Non-pigmented ciliary epithelial cell (primary cell): ENCODE measurements at places on chromosomes 12 and 14.

GRCh38 chr12:91057368-91058165 lies at the start of gene KERA:
Gene KERA, minus strand, starts transcription at chr12:91058024. Its CDS starts 1,743 bp downstream, at chr12:91056281.
- no peak for DNase-seq

GRCh38 chr12:40313928-40314327 lies 89.1 kb downstream of the LRRK2 start:
- no peak for DNase-seq

DNA sequence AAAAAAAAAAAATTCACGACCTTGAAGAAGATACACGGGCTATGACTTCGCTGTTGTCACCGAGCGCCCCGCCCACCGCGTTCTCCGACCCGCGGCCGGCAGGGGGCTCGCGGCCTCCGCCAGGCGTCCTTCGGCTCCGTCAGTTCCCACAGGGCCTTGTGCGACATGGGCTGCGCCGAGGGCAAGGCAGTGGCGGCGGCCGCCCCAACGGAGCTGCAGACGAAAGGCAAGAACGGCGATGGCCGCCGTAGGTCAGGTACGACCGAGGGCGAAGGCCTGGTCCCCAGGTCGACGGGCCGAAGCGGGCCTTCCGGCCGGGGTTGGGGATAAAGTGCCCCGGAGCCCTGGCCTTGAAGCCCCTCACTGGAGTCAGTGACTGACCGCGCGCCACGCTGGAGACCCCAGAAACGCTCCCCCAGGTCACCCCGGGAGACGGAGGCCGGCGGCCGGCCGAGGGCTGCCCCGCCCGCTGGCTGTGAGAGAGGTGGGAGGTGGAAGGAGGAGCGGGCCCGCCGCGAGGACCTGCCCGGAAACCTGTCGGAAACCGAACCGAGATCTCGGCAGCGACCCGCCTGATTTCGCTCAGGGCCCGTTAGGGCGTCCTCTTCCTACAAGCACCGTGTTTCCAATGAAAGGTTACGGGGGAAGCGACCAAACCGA lies at the start of gene TXNRD1:
TXNRD1 (plus strand) TSS at position 142 of the 660 bp plus-strand sequence; CDS start at position 166, 24 bp downstream.
- no peak for DNase-seq

DNA sequence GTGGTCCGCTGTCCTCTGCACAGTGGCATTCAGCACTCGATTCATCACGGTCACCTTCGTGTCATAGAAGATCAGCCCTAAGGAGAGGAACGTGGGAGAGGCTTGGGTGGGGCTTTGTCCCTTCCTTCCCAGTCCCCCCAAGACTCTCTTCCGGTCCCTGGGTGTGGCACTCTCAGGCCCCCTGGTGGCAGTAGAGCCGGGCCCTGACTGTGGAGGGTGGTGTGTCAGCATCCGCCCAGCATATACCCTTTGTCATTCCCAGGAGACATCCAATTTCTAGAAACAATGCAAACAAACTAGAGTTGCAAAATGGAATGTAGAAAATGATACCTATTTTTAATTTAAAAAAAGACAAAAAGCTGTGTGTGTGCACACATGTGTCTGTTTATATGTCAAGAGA lies 45.0 kb downstream of the TRAFD1 start:
- no peak for DNase-seq

DNA sequence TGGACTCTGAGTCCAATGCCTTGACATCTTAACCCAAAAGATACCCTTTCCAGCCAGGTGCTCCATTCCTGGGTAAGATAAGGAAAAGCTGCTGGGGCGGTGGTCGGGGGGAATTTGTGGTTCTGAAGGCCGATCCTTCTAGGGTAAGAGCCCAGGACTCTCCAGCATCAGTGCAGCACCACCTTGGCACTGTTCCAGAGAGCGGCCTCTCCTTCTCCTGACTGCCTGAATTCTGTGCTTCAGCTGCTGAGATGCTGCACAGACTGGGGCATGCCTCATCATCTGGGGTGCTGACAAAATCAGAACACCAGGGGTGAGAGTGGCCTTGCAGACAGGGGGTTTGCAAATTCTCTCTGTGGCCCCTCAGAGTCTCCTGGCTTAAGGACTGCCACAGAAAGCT lies 87.5 kb downstream of the SPTB start:
- no peak for DNase-seq

DNA sequence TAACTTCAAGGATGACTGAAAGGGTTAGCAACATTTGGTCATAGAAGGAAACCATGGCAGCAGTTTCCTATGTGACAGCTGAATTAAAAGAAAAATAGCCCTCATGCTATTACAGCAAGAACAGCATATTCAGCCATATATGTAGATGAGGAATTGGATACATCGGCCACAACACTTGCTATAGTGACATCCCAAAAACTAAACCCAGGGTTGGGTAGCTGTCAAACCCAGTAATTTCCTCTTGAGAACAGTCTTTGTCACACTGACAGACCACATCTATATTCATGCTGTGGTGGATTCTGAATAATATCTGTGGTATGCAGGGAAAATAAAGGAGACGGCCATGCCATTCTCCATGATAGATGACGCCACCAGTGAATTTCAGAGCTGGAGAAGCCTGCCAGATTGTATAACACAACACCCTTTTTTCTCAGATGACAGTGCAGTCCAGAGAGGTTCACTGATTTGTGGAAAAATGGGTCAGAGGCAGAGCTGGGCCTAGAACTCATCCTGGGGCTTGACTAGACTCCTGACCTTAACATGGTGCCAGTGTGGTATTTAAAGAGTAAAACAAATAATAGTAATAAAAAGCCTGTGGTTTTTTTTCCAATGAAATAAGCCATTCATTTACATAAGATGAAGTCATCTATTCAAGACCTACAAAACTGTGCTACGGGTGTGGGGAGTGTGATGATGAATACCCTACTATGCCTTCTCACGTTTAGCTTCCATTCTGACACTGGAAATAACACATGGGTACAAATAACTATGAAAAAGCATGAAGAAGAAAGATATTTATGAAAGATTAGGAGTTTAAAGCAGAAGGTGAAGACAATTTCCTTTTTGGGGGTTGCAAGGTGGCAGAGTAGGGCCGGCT lies 32.3 kb downstream of the EFCAB11 start:
- peak; percentile 85 for DNase-seq

DNA sequence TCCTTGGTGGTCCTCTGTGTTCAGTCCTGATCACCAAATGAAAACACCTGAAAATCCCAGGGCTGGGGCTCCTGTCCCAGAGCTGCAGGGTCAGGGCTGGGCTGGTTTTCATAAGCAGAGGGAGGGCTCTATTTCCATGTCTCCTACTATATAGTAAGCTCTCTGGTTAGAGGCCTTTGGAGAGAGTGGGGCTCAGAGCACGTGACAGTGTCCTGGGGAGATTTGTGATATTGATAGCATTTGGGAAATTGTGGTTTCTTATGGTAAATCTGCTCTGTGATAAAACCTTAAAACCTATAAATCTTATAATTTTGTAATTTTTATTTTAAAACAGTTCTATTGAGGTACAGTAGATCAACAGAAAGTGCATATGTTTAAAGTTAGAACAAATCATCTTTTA lies 1202.2 kb downstream of the TMEM121 start:
- DNase-seq, result no peak

GRCh38 chr12:113142173-113142885 lies 6.8 kb upstream of the RASAL1 start:
- no peak for DNase-seq

GRCh38 chr12:103688376-103689063 lies 101.4 kb downstream of the STAB2 start:
- no peak for DNase-seq

- no peak for DNase-seq
These were observed 228.0 kb upstream of the ATP2B1 start for GRCh38 chr12:89936631-89937030.

DNA sequence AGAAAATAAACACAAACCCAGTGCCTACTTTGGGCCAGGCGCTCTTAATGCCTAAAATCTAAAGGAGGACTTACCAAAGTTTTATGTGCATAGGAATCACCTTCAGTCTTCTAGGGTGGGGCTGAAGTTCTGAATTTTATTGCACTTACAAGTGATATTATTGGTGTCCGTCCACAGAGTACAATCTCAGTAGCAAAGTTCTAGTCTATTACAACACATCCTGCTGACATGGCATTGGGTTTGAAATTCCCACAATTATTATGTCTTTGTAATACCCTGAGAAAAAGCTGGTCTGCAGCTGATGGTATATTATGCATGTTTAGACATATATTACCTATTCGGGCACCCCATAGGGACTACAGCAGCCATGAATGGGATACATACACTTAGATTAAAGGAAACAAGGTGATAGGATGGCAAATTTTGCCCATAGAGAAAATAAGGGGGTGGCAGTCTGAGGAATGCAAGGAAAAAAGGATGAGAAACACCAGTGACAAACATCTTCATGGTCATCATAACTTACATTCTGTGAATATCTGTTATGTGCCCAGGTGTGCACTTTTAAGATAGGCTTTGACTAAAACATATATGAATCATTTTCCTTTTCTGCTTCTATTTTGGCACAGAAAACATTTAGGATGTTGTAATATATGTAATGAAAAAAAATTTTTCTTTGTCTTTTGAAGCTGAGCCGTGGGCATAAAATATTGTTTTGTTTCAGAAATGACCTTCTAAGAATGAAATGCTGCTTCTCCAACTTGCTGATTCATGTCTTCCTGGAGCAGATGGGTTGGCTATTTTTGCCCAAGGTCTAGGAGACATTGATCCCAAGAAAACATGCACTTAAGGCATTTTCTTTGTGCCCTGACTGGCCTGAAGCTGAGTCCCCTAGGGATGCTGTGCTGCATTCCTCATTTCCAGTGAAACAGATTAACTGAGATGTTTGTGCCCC lies 27.2 kb upstream of the ALG10 start:
- DNase-seq, result no peak

- no peak for DNase-seq
These were observed 66.4 kb downstream of the ATXN2 start for GRCh38 chr12:111532751-111533150.

DNA sequence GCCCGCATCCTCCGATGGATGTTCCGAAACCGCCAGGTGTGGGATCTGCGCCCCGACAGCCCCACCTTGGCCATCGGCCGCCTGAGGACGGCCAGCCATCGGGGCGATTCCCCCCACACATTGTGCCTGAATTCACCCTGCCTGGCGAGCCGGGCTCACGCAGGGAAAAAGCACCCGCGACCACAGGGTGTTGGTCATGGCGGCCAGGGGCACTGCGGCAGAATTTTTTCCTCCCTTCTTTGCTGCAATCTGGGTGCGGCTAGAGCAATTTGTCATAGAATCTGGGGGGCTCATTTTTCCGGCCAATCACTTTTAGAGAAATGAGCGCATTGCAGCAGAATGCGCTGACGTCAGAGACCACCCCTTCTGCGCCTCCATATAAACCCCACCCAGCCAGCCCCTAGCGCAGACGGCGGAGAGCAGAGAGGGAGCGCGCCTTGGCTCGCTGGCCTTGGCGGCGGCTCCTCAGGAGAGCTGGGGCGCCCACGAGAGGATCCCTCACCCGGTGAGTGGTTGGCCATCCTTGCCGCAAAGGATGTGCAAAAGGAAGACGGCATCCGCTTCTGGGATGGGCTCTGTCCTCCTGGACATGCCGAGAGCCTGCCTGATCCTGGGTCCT lies at the start of gene MEG3:
MEG3 (plus strand) TSS at position 406 of the 619 bp plus-strand sequence.
- DNase-seq, result no peak

- DNase-seq, result no peak
These were observed 253.0 kb downstream of the SNAPC1 start for GRCh38 chr14:62015243-62015642.

- no peak for DNase-seq
These were observed 74.9 kb downstream of the RBM19 start for GRCh38 chr12:113891167-113891692.

DNA sequence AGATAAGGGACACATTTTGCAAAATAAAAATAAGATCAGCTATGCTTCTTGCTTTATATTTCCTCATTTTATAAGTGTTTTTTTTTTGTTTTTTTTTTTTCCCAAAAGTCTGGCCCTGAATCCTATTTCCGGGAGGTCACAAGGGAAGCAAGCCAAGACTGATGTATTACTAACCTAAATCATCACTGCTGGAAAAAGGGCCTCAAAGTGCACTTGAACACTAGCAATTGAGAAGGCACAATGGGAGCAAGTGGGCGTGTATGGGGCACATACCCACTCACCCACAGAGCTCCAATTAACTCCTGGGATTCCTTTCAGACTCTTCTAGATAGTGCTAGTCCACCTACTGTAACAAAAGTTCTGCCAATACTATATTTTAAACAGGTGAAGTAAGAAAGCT lies 58.8 kb downstream of the STON2 start:
- DNase-seq, result no peak

GRCh38 chr12:122022393-122023338 lies 982 bp downstream of the BCL7A start:
- DNase-seq, result no peak

DNA sequence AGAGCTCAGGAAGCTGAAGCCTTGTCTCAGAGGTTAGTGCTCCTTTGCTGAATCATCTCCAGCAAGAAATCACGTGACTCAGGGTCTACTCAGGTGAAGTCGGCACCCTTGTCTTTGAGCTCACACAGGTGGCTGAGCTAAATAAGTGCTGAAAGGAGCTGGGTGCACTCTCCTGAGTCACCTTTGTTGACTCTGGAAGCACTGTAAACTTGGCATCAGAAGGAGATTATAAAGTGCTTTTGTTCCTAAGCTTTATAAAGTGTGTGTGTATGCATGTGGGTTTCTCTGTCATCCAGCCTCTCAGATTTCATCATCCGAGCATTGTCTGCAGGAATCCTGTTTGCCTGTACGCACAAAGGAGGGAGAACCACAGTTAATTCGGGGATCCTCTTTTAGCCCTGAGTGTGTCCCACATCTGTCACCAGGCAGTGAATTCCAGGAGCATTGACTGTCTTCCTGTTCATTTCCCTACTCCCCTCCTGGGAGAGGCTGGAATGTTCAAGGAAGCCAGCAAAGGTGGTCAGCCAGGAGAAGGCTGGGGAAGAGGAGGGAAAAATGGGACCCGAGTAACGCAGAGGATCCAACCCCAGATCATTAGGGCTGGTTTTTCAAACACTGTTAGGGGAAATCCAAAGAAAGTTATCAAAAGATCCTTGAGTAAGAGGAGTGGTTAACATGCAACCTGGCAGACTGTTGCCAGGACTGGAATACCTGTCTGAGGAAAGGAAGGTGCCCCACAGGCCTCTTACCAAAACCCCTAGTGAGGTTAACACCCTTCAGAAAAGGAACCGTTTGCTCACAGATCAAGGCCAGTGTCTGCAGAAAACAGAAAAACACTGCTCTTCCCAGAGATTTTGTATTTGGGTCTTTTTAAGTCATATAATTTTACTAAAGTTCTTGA lies 157.5 kb upstream of the HIF1A start:
- no peak for DNase-seq

- DNase-seq, result no peak
These were observed 88.1 kb downstream of the NTF3 start for GRCh38 chr12:5520037-5520436.

GRCh38 chr12:132904718-132905328 lies 17.4 kb upstream of the CHFR start:
- no peak for DNase-seq
